Keratinocyte (primary cell): ENCODE measurements at places on chromosomes 2 and 18.

GRCh38 chr18:63273222-63273927 is 46.2 kb downstream of the BCL2 start:
- no peak for DNase-seq

- DNase-seq: no peak
Observed at GRCh38 chr2:136375017-136375901, 257.3 kb upstream of the CXCR4 start.

DNA sequence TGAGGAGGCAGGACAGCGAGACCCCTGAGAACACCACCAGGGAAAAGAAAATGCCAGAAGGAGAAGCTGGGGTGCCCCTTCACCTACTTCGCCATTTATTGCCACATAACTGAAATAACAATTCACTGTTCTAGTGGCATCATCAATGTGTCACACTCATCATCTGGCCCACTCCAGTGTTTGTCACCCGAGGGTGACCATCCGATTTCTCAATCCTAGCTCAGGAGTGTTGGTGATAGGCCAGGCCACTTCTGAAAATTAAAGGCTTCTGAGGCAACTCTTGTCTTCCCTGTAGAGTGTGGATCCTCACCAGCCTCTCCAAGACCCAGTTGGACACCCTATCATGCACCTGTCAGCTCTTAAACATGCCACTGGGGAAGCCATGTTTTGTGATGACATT is 62.9 kb upstream of the BZW1 start:
- no peak for DNase-seq

GRCh38 chr2:21314322-21314835 is 190.6 kb downstream of the TDRD15 start:
- no peak for DNase-seq

- no peak for DNase-seq
Observed at GRCh38 chr2:82968358-82968757, 1490.7 kb downstream of the SUCLG1 start.

GRCh38 chr2:74632209-74632938 is 15.8 kb downstream of the M1AP start:
- DNase-seq: no peak

- no peak for DNase-seq
Observed at GRCh38 chr18:44715842-44716241, 35.2 kb downstream of the SETBP1 start.

- DNase-seq: no peak
Observed at GRCh38 chr2:203195331-203196036, 43.3 kb upstream of the CYP20A1 start.

DNA sequence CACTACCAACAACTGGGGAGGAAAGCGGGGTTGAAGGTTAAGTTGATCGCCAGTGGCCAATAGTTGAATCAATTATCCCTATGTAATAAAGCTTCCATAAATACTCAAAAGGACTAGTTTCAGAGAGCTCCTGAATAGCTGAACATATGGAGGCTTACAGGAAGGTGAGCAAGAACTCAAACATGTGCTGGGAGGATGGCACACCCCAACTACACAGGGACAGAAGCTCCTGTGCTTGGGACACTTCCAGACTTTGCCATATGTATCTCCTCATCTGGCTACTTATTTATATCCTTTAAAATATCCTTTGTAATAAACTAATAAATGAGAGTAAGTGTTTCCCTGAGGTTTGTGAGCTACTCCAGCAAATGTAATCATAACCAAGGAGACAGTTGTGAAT is 115.7 kb downstream of the HNMT start:
- no peak for DNase-seq

- DNase-seq: no peak
Observed at GRCh38 chr2:26670931-26671460, 21.5 kb upstream of the KCNK3 start.

- no peak for DNase-seq
Observed at GRCh38 chr2:26957534-26957933, 12.9 kb upstream of the MAPRE3 start.

DNA sequence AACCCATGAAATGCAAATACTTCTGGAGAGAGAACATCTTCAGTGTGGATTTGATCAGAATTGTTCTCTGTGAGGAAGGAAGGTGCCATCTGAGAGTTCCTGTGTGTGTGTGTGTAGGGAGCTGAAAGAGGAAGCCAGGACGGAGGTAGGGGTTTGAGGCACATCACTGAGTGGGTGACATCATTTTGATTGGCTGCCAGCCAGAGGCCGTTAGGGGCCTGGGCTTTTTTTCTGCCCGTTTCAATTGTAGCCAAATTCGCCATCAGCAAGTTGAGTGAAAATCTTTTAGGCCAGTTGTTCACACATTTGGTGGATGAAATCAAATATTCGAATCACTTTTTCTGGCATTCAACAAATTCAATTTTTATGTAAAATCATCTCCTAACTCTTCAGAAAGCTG is 48.9 kb downstream of the TSN start:
- no peak for DNase-seq

- DNase-seq: no peak
Observed at GRCh38 chr2:220078439-220078838, 451.0 kb downstream of the SLC4A3 start.
